ENCODE measurements at places on chromosomes 7 and 10.

DNA sequence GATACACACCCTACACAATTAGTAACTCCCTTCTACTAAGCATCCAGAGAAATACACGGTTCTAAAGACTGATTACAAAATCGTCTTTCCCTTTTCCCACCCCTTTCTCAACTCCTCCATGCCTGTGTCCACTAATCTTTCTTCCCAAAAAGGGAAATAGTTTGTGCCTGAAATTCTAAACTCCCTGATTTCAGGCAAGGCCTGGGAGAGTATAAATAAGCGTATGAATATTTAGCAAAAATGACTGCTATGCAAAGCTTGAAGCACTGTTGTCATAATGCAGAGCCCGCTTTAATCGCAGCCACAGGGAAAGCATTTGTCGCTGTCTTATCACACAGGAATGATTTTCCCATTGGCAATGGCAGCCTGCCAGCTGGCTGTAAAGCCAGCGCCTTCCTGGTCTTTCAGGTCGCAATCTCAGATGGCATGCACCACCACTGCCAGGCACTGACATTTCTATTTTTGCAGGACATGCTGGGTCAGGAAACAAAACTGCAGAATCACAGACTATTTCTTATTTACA, 142.9 kb upstream of the PCGF5 start:
- DNase-seq = no peak

DNA sequence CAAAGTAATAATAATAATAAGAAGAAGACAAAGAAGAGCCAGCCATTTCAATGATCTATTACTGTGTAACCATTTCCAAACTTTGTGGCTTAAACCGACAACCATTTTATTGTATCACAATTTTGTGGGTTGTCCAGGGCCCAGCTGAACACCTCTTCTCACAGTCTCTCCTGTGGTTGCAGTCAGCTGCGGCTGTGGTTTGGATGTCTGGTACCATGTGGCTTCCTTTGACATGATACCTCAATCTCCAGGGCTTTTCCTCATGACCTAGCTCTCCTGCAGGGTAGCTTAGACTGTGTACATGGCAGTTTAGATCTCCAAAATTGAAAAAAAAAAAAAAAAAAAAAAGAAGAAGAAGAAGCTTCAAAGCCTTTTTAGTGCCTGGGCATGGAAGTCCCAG, 72.6 kb upstream of the NFKB2 start:
- no peak for DNase-seq

DNA sequence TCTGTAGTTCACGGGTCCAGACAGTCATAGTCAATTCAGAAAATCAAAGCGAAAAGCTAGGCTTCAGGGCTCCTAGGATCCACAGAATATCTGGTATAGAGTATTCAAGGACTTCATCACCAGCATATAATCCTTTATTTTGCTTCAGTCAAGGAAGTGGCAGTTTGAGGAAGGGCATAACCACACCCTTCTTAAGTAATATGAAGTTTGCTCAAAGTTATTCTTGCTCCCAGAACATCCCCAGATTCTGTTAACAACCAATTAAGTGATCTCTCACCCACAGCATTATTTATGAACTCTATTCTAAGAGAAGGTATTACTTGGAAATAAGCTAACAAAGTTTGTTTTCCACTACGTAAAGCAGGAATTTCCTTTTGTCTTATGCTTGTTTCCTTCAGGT, 13.2 kb downstream of the CWF19L1 start:
- DNase-seq = no peak

- peak; percentile 74 for DNase-seq
Measured at GRCh38 chr7:82740246-82740848, 296.8 kb upstream of the CACNA2D1 start.

DNA sequence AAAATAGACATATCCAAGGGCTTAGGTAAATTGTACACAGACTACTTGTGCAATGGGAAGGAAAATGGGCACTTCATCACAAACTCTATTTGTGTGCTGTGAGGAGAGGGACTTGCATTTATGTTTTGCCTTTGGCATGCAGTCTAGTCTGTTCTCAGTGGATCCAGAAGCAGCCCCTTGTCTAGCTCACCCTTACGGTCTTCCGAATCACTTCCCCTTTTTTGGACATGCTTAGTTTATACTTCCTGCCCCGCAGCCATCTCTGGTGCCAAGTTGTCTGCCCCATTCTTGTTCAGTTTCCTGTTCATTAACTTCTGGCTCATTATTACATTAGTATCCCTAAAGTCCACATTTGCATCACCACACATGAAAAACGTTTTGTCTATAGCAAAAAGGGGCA, 161.6 kb downstream of the NRCAM start:
- DNase-seq = no peak

GRCh38 chr7:30688718-30689221, 6.5 kb upstream of the CRHR2 start:
- DNase-seq = no peak

GRCh38 chr10:123870260-123870659, 21.3 kb downstream of the CPXM2 start:
- DNase-seq = no peak

DNA sequence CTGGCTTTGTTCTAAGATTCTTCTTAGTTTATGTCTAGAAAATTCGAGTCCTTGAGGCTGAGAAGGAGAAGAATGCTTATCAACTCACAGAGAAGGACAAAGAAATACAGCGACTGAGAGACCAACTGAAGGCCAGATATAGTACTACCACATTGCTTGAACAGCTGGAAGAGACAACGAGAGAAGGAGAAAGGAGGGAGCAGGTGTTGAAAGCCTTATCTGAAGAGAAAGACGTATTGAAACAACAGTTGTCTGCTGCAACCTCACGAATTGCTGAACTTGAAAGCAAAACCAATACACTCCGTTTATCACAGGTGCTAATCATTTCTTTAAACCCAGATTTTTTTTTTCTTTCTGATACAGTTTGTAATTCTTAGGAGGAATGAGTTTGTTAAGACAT, 6.7 kb downstream of the CEP55 start:
- no peak for DNase-seq

DNA sequence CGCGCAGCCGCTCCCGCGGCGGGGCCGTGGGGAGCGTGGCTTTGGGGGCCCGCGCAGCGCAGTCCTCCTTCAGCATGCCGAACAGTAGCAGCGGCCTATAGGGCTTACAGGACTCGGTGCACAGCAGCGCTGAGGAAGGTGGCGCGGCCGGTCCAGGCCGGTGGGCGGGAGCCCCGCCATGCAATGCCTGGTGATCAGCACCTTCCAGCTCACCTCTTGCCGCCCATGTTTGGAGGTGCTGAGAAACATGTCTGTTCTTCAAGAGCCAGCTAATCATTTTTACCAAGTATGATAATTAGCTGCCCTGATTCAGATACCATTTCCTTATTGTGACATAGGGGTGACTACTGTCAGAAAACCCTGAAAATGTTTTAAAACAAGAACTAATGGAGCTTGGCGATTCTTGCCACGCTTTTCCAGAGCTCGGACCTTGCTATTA, 33.5 kb upstream of the SFTPD start:
- DNase-seq = no peak

DNA sequence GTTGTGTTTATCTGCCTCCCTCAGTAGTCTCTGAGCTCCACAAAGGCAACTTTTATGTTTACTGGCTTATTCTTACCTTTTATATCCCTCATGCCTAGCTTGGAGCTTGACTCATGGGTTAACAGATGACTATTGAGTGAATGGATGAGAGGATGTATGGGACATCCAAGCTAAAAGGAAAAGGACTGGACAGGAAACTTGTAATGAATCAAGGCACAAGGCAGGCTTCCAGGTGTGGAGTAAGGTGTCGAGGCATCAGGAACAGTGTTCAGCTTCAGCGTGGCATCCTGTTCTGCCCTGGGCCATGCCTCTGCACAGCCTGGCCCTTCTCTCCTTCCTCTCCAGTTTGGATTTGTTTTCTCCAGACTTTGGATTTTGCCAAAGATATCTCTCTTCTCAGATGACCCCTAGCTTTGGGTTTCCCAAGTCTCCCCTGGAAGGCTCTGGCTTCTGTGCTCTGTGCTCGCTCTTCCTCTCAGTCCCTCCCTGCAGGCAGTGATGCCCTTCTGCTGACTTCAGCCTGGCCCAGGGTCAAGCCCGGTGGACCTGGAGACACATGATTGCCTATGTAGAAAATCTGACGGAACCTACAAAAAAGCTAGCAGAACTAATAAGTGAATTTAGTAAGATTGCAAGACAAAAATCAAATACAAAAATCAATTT, 367.3 kb downstream of the CXCL12 start:
- DNase-seq = no peak

GRCh38 chr7:100595188-100595587, 7.0 kb upstream of the PCOLCE start:
- no peak for DNase-seq

- DNase-seq = peak; percentile 82
Measured at GRCh38 chr7:95421000-95421846, 13.6 kb downstream of the PON2 start.

DNA sequence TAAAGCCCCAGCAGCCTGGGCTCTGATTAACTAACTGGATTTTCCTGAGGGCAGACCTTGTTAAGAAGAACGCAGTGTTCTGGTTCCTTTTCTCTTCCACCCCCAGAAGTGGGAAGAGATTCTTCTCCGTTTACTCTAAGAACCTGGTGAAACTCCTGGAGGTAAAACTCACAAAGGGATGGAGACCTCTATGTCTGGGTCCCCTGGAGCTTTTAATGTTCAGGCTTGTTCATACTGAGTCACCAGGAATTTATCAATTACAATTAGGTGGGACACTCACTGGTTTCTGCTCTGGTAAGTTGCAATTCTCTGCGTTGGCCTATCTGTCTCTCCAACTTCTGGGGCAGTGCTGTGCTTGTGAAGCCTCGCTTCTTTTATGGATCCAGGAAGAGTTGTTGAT, 73.3 kb upstream of the CACNB2 start:
- no peak for DNase-seq

Measured in NCI-H524 (cell line).